ENCODE measurements at places on chromosomes 6 and 20.

GRCh38 chr6:8335896-8336295 lies 99.4 kb downstream of the SLC35B3 start:
- no peak for DNase-seq

DNA sequence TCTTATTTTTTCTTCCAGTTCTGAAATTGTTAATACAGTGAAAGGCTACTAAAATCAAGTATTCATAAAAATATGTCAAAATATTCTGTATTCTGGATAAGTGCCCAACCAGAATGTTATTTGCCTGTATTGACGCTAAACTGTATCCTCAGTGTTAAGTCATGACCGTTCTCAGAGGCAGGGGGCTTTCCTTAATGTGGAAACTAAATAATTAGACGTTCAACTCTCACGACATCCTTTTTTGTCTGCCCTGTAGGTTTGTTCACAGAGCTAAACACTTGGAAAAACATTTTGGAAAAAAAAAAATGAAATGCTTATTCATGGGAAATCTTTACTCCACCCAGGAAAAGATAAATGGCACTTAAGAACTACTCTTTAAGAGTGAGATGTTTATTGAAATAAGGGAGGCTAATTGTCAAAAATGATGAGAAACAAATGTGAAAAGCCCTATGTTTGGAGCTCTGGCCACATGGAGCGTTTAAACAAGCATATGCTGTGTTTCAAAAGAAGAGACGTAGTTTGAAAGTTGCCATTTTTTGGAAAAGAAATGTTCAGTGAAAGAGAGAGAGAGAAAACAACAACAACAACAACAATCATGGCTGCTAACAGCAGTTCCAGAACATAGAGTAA lies 453.1 kb upstream of the MARCKS start:
- no peak for DNase-seq

DNA sequence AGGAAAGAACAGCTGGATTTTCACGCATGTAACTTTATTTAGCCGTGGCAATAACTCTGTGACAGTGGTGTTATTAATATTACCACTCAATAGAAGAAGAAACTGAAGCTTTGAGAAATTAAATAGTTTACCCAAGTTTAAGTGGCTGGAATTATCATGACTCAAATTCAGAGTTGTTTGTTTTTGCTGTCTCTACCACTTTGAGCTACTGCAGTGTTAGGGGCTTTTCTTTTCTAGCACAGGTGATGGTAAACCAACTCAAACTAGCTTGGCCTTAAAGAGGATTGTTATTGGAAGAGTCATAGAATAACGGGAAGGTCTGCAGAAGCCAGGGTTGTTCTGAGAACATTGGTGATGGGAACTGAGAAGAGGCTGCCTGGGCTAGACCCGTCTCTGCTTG lies 66.0 kb upstream of the PREP start:
- DNase-seq: no peak

- no peak for DNase-seq
These were observed 68.6 kb downstream of the ZDHHC14 start for GRCh38 chr6:157449610-157450009.

DNA sequence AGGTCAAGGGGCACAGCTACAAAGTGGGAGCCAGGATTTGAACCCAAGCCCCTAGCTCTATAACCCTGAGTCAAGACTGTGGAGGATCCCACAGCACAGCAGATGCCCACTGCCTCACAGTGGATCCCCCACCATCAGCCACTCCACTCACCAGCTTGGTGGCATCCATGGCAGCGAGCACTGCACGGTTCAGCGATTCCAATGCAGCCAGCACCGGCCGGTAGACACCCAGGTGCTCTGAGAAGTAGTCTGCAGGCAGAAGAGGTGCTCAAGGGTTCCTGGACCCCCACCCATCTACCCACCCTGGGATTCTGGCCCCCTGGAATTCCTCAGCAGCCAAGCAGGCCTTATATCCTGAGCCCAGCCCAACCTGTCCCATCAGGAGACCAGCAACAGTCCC lies 2.5 kb downstream of the ACTL10 start:
- DNase-seq: no peak

- DNase-seq: no peak
These were observed 180.6 kb downstream of the TBX18 start for GRCh38 chr6:84583784-84584183.

DNA sequence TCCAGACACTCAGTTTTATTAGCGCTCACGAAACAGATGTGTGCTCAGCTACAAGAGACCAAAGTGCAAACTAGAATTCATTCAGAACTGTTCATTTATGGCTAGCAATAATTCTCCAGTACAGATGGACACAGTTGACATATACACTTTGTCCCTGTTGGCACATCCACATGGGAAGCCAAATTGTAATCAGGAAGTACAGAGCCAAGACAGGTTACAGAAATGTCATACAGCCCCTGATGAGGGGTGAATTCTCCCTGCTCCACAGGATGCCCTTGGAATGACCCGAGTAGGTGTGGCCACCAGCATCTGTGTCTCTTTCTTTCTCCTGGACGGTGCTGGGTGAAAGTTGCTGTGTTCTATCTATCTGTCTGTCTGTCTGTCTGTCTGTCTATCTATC lies 7.6 kb downstream of the DHX35 start:
- no peak for DNase-seq

- DNase-seq: no peak
These were observed 561.8 kb upstream of the AGPAT4 start for GRCh38 chr6:161835500-161836215.

GRCh38 chr6:124796464-124796970 lies 165.7 kb upstream of the RNF217 start:
- DNase-seq: no peak

DNA sequence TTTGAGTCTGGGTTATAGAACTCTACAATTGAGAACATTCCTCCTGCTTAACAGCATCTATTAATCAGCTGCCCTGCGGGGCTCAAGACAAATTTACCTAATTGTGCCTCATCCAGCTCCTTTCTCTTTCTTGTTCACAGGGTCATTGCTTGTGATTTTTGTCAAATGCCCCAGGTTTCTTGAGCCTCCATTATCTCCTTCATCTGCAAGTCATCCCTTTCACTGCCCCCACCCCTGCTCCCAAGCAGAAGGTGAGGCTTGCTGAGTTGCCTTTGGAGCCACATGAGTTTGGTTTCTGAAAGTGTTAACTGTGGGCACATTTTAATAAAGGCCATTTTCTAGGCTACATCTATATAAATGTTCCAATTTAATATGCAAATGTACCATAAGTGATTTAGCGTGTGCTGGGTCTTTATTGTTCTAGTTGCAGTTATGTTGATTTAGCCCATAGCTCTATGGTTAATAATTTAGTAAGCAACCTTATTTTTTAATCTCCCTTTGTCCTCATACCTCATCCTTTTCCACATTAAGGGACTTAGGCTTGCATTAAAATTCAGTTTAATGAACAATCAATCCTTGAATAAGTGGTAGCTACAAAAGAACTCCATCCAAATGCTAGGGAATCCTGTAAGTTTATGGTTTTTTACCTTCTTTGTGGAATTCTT lies 56.1 kb downstream of the VSTM2L start:
- no peak for DNase-seq

GRCh38 chr6:40477246-40478126 lies 109.7 kb downstream of the LRFN2 start:
- DNase-seq: no peak

All from T-helper 1 cell (primary cell).